ENCODE measurements at places on chromosomes 7 and 10.
A peak's percentile ranks its signal among the peaks of the same experiment; 100 is the strongest.

DNA sequence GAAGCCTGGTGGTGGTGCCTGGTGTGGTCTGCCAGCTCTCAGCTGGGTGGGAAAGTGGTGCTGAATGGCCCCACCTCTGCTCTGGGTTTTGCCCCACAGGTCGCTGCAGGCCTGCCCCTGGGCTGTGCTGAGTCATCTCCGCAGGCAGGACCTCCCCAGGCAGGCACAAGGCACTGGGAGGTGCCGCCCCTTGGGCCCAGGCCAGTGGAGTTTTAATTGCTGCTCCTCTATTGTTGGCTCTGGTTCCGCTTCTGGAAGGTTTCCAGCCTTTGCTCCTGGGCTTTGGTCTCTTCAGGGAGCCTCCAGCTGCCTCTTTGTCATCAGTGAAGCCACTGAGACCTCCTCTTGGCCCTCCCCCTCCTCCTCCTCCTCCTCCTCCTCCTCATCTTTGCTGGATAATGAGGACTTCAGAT lies 180.3 kb upstream of the GRB10 start:
- no peak for DNase-seq

GRCh38 chr10:14554091-14554490 lies 220.6 kb downstream of the FAM107B start:
- no peak for DNase-seq

GRCh38 chr7:81842361-81842760 lies 72.5 kb upstream of the HGF start:
- DNase-seq, result no peak

- no peak for DNase-seq
Observed at GRCh38 chr10:101063050-101063525, 1.3 kb downstream of the KAZALD1 start.

- DNase-seq, result no peak
Observed at GRCh38 chr7:139883814-139884213, 54.8 kb downstream of the TBXAS1 start.

GRCh38 chr7:27124902-27125689 lies 5.5 kb downstream of the HOXA4 start:
- DNase-seq, result no peak

GRCh38 chr7:24981171-24981951 lies 1.4 kb upstream of the OSBPL3 start:
- peak; percentile 16 for DNase-seq

DNA sequence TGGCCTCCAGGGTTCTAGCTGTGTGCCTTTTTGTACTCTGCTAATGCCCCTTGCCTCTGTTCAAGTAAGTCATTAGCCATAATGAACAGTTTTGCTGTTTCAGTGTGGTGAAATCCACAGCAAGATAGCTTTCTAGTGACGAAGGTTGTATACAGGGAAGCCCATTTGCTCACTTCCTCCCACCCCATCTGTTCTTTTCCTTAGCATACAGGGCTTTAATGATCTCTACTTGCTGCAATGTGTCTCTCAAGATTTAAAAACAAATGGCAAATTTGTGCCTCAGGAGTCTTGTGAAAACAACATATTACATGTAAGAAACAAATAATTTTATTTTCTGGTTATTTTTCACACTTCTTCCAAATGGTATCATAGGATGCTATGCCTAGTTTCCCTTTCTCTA lies 243.2 kb downstream of the CDK14 start:
- DNase-seq, result no peak

DNA sequence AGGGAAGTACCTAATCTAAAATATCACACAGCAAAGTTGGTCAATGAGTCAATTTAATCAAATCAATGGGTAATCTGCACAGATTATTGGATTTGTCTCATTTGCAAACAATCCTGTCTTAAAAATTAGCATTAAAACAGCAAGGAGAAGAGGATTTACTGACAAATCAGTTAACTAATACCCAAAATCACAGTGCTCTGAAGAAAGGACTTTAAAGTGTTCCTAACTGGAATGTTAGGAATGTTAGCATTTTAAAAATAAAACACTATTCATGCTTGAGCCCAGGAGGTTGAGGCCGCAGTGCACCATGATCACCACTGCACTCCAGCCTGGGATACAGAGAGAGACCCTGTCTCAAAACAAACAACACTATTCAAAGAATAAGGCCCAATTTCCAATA lies 83.1 kb downstream of the CHCHD3 start:
- DNase-seq, result no peak

DNA sequence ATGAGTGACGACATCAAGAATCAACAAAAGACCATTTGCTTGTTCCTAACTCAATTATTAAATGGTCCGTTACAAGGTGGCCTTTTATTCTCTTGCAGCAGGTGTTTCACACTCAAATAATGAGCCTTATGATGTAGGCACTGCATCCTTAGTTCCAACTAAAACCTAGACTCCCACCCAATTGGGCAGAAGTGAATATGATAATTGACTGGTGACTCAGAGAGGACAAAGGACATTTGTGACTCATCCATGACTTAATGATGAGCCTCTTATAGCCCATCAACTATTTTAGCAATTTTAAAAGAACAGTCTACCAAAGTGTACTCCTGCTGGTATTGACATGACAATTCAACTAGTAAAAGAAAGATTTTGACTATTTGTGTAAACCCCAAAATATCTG lies 1027.8 kb upstream of the PHF14 start:
- DNase-seq, result no peak

DNA sequence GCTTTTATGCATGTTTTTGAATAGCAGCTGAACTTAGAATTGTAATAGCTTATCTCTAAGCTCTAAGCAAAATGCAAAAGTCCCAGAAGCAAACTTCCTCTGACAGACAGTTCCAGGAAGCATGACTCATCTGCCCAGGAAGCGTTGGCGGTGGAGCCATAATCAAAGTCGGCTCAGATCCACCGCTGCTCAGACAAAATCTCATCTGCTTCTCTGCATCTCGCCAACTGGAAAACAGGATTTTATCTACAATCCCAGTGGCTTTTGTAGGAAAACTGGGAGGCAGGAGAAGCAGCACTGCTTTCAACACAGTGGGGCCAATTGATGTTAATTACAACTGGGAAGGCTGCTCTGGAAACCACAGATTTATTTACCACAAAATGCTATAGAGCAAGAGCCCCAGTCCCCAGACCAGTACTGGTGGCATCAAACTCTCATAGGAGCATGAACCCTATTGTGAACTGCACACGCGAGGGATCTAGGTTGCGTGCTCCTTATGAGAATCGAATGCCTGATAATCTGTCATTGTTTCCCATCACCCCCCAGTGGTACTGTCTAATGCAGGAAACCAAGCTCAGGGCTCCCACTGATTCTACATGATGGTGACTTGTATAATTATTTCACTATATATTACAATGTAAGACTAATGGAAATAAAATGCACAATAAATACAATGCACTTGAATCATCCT lies 99.9 kb downstream of the CUBN start:
- DNase-seq, result peak; percentile 58

DNA sequence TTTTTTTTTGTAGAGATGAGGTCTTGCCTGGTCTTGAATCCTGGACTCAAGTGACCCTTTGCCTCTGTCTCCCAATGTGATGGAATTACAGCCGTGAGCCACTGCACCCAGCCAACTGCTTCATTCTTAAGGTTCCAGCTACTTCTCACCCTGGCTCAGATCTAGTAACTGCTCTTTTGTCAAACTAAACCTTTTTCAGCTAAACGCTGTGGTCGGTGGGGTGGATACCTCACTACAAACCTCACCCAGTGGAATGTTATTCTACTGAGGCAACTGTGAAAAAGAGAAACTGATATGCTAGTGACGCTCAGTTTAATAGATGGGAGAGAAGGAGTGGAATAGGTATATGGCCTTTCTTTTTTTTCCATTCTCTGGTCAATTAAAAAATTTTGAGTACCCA lies 1.7 kb upstream of the MRLN start:
- no peak for DNase-seq

GRCh38 chr10:11225935-11226334 lies 208.3 kb downstream of the CELF2 start:
- no peak for DNase-seq

- DNase-seq, result no peak
Observed at GRCh38 chr7:74058486-74058885, 25.1 kb upstream of the LIMK1 start.

DNA sequence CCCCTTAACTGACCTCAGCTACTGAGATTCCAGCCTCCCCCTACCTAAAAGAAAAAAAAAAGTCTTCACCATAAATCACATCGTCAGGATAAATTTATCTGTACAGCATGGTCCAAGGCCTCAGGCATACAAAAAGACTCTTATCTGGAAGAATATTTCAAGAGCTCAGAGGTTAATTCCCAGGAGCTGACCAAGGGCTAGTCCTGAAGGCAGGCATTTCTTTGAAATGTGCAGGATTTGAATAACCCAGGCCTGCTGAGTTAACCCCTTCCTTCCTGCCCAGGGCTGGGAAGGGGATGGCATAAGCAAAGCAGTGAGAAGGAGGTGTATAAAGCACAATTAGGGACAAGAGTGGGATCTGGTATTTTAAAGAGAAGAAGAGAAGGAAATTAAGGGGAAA lies 111.2 kb downstream of the RNLS start:
- DNase-seq, result no peak

DNA sequence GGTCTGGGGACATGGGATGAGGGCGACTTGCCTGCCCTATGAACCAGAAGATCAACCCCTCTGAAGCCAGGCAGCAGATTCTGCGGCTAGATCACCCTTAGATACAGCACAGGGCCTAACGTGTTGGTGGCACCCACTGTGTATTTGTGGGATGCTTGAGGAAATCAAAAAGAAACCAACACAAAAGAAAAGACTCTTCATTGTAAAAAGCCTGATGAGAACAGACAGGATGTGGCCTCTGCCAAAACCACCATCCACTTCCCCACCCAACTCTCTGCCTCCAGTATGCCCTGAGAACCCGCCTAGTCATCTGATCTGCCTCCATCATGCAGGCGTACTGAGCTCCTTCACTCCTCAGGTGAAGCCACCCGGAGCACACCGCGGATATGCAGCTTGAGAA lies 97.2 kb upstream of the INSYN2A start:
- peak; percentile 10 for DNase-seq

- no peak for DNase-seq
Observed at GRCh38 chr7:70788276-70788675, 343.7 kb upstream of the GALNT17 start.

DNA sequence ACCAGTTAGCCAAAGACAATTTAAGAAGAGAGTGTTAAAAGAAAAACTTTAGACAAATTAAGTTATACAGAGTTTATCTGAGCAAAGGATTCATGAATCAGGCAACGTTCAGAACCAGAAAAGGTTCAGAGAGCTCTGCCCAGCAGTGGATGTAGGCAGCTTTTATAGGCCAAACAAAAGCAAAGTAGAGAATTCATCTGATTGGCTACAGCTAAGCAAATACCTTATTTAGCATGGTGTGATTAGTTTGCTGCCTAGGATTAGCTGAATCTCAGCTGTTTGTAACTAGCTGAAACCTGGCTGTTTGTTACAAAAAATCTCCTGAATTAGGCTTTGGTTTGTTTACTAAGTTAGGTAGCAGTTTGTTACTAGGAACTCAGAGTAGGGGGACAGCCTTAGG lies 66.0 kb downstream of the SLC25A40 start:
- DNase-seq, result no peak

DNA sequence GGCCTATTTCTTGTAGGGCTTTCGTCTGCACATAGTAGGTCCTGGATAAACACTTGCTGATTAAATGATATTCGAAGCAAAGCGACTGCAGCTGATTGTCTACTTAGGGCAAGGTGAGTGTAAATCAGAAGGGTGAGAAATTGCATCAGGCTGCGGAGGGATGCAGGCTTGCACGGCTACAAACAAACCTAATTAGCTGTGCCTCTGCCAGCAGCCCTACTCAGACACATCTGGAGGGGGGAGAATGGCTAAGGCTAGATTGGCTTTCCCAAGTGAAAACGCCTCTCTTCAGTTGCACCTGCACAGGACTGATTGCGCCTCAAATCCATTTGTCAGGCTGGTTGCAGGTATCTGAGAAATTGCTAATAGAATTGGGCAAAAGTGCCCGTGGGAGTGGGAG lies 247.5 kb downstream of the DPP6 start:
- DNase-seq, result no peak

GRCh38 chr10:48797830-48798229 lies 113.2 kb downstream of the WDFY4 start:
- DNase-seq, result no peak

GRCh38 chr7:4764402-4765007 lies 10.9 kb upstream of the AP5Z1 start:
- DNase-seq, result no peak

GRCh38 chr7:26553582-26553981 lies 261.9 kb downstream of the SNX10 start:
- DNase-seq, result no peak

- DNase-seq, result no peak
Observed at GRCh38 chr7:119959811-119960210, 313.2 kb upstream of the KCND2 start.

DNA sequence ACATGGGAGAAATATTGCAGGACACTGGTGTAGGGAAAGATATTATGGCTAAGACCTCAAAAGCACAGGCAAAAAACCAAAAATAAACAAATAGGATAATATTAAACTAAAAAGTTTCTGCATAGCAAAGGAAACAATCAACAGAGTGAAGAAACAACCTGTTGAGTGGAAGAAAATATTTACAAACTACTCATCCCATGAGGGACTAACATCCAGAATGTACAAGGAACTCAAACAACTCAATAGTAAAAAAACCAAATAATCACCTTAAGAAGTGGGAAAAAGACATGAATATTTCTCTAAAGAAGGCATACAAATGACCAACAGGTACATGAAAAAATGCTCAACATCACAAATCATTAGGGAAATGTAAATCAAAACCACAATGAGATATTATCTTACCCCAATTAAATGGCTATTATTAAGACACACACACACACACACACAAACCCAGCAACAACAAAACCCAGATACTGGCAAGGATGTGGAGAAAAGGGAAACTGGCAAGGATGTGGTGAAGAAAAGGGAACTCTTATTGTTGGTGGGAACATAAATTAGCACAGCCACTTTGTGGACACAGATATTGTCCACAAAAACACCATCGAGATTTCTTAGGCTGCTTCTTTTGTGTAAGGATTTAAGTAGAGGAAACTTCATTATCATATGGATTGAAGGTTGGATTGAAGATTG lies 9.8 kb upstream of the RAB18 start:
- DNase-seq, result no peak

DNA sequence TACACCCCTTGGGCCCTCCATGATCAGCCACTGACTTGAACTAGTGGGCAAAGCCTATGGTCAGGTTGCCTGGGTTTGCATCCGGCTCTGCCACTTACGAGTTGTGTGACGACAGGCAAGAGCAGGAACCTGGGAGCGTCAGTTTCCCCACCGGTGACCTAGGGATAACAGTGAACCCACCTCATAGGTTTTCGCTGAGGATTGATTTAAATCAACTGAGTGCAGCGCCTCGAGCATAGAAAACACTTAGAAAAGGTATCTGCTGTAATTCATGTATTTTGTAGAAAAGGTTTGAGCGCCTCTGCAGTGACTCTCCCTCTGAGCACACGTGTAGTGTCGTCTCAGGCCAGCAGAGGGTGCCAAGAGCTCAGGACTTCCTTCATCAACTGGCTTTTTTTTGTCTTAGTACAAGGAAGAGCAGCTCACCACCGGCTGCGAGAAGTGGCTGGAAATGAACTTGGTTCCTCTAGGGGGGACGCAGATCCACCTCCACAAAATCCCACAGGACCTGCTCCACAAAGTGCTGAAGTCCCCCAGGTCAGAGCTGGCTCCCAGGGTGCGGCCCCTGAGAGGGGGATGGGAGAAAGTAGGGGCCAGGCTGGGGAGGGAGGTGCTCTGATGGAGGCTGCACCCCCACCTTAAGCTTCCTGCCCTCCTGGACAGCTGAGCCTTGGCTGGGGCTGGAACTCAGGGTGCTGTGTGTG lies 27.7 kb downstream of the BTBD16 start:
- DNase-seq, result peak; percentile 38
